ENCODE measurements at places on chromosomes 3 and 15.

DNA sequence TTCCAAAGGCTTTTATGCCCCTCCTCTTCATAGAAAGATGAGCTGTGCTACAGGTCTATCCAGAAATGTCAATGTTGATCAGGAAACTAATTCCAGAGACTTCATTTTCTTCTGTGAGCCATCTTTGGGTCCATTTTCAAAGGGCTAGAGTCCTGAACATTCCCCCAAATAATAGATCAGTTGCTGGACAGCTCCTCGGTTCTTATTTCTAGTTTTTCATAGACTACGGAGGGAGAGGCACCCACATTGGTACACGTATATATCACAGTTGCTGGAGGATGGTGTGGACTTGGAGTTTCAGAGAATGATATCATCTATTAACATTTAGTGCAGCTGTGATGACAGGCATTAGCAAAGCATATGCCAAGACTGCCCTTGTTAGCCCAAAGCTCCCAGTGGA, 59.1 kb downstream of the AGBL1 start:
- no peak for DNase-seq

DNA sequence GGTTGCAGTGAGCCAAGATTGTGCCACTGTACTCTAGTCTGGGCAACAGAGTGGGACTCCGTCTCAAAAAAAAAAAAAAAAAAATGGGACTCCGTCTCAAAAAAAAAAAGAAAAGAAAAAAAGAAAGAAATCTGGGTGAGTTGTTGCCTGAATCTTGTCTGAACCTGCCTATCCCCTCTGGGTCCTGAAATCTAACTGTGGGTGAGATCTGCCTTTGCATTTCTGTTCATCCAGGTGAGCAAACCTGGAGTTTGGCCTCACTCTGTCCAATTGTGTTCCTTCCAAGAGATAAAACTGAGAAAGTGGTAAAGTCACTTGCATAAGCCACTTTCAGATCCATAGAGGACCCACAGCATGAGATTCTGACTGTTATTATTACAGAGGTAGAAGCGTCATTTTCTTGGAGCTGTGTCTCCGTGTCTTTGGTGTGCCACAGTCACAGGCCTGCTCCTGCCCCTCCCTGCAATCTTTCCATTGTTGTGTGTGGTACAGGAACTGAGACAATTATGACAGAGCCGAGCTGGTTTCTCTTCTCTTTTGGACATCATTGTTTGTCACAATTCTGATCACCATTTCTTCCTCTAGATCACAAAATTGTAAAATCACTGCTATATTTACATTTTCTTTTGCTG, 235.9 kb downstream of the LPP start:
- DNase-seq = no peak

- no peak for DNase-seq
These were observed 52.4 kb downstream of the IL1RAP start for GRCh38 chr3:190566043-190566933.

GRCh38 chr3:143808030-143808429, 40.2 kb downstream of the SLC9A9 start:
- no peak for DNase-seq

DNA sequence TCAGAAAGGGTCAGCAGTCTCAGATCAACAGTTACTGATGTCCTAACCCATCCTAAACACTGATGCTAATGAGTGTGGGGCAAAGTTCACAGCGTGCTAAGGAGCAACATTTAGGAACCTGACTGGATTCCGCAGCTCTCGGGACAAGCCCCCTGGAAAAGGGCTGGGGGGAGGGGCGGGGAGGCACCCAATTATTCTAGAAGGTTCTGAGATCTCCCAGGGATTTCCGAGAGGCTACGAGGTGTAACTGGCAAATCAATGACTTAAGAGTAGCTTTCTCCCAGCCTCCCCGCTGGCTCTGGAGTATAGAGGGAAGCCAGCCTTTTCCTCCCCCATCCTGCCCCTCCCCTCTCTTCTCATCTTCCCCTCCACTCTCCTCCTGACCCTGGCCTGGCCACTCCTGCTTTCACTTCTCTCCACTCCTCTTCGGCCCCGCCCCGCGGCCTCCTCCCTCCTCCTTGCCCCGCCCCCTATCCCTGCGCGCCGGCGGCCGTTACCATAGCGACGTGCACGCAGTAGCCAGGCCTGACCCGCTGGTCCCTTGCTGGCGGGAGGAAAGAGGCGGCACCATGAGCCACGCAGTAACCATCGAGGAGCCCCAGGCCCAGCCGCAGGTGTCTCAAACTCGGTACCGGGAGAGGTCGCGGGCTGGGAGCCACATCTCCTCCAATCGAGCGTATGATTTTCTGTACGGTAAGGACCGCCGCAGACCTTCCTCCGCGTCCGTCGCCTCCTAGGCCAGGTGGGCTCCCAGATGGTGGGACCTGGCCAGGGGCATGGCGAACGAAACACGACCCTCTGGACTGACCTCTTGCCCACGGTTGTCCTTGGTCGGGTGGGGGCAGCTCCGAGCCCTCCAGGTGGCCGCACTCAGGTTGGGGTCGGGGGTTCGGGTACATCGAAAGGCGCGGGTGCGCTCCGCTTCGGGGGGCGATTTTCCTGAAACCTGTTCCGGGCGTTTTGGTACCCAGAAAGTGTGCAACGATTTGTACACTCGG, at the start of gene CFAP91:
CFAP91 (plus strand) TSS at position 493 of the 998 bp plus-strand sequence; CDS start at position 570, 77 bp downstream.
- DNase-seq = peak; percentile 86

- DNase-seq = no peak
These were observed 7.5 kb downstream of the HEXA start for GRCh38 chr15:72368325-72368724.

- DNase-seq = no peak
These were observed 507.5 kb upstream of the TGFBR2 start for GRCh38 chr3:30098653-30099455.

DNA sequence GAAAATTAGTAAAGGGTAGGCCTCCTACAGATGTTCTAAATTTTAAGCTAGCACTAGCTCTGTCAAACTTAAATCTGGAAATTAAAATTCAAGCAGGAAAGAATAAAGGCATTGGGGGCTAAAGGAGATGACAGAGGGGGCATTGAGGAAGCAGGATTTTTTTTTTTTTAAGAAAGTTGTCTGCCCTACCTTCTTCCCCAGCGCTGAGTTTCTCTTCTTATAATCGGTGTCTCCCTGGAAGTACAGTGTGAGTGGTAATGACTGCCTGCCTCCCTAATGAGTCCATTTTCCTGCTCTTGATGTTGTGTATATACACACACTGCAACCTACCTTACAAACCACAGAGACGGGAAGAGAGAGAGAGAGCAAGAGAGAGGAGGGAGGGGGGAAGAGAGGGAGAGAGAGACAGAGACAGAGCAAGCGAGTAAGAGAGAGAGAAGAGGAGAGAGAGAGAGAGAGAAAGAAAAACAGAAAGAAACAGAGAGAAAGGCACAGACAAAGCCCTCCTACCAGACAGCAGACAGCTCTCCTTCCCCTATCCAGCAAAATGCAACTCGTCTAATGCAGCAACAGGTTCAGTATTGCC, 47.0 kb downstream of the ZBTB20 start:
- DNase-seq = no peak

GRCh38 chr3:194711286-194711685, 25.6 kb downstream of the FAM43A start:
- DNase-seq = no peak

DNA sequence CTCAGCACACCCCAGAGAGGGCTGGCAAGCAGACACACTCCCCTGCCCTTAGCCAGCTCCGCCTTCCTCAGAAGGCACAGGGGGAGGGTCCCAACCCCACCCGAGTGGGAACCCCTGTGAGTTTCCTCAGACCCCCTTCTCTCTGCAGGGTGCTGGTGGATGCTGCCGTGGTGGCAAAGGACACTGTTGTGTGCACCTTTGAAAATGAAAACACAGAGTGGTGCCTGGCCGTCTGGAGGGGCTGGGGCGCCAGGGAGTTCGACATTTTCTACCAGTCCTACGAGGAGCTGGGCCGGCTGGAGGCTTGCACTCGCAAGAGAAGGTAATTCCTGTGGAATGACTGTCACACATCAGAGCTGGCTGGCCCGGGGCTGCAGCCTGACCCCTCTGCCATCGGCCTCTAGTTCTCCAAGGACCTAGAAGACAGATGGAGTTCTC, 149.4 kb downstream of the LRRK1 start:
- no peak for DNase-seq

GRCh38 chr3:185517387-185518130, 18.7 kb upstream of the TMEM41A start:
- no peak for DNase-seq

- DNase-seq = no peak
These were observed 21.7 kb downstream of the XYLB start for GRCh38 chr3:38368238-38368637.

DNA sequence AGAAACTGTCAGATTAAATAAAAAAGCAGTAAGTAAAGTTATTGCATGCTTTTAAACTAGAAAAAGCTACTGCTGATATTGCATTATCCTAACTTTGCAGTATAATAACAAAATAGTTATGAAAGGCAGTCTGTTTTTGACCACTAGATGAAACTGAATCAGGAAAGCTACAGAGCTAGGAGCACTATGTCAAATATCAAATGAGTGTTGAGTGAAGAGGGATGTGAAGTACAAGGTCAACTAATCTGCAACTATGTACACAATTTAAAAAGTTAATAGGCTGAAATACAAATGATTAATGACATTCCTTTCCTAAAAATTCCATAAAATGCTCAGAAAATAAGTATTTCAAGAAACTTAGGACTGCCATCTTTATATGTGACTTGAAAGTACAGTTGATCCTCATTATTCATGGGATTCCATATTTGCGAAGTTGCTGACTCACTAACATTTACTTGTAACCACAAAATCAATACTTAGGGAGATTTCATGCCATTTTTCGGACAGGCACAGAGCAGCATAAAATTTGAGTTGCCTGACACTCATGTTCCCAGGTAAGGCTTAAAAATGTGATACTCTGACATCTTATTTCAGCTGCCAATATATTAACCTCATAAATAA, 34.5 kb downstream of the SLC4A7 start:
- no peak for DNase-seq

- DNase-seq = no peak
These were observed 34.5 kb downstream of the TGFBR2 start for GRCh38 chr3:30640851-30641250.

DNA sequence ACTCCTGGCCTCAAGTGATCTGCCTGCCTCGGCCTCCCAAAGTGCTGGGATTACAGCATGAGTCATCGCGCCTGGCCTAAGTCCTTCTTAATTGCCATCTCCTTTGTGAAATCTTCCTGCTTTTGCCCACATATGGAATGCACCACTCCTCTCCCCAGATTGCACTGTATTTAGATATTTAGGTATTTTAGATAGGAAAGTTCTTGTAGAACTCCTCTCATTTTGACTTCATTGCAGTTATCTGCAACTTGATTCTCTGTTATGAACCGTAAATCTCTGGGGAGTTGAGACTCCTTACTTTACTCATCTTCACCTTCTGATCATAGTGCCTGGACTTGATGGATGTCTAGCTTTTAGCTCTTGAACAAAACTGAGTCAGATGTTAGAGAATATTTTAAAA, 150.7 kb downstream of the AKAP13 start:
- DNase-seq = no peak

- no peak for DNase-seq
These were observed 97.4 kb downstream of the LRRK1 start for GRCh38 chr15:101016581-101016980.

DNA sequence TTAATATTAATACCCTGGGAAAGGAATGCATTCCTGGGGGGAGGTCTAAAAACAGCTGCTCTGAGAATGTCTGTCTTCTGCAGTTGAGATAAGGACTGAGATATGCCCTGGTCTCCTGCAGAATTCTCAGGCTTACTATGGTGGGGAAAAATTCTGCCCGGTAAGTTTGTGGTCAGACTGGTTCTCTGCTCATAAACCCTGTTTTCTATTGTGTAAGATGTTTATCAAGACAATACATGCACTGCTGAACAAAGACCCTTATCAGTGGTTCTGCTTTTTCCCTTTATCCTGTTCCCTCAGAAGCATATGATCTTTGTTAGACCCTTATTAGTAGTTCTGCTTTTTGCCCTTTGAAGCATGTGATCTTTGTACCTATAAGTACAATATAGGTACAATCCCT, 494.6 kb downstream of the CNTN6 start:
- DNase-seq = no peak

- DNase-seq = no peak
These were observed 59.4 kb upstream of the IMPG2 start for GRCh38 chr3:101379658-101380376.

GRCh38 chr3:55341502-55342031, 145.5 kb downstream of the WNT5A start:
- no peak for DNase-seq

DNA sequence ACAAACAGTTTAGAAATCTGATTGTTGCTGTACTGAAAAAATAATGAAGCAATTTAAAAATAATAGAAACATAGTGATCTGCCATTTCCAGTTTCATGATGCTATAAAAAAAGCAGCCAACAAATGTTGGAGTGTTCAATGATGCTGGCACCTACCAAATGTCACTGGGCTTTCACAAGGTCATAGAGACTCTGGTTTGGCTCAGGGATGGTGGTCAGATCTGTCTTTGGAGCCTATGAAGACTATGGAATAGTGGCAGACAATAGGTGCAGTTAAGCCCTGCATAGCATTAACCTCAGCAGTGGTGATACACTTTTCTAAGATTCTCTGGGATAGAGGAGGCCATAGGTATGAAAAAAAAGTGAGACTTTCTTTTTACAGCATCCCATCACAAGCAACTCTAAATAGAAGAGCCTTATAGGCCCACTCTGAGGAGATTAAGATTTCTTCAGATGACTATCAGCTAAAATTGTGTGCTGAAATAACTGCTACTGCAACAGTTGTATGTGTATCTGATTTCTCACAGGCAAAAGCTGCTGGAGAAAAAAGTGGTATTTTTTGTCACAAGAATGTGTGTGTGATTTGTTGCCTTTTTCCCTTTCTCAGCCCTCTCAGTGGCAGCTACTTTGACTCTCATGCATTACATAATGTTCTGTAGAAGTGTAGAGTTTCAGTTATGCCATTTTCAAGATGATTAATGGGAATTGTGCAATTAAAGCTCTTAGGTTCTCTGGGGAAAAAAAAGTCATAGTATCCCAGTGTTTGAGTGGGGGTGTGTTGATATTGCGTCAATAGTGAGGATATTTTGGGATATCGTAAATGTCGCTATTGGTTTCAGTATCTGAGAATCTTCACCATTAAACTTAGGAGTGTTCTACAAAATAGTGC, 137.4 kb downstream of the MBNL1 start:
- no peak for DNase-seq

- DNase-seq = no peak
These were observed 331.5 kb upstream of the CFAP20DC start for GRCh38 chr3:59381282-59381681.

GRCh38 chr3:195203606-195204005, 67.4 kb downstream of the XXYLT1 start:
- DNase-seq = no peak

DNA sequence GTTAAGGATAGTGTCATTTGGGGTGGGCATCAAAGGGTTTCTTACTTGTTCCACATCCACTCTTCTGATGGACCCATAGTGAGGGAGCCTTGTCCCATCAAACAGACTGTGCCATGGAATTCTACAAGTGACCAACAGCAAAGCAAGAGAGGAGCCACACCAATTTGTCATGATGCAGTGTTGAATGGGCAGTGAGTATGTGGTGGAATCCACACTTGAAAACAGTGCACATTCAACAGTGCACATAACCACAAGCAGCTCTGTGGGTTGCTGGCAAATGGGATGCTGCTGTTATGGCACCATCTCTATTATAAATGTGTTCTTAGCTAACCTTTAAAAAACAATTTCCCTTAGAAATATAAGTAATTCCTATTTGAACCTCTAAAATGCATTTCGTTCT, 52.5 kb upstream of the CPNE4 start:
- no peak for DNase-seq
